ENCODE measurements at places on chromosomes 4 and X.

DNA sequence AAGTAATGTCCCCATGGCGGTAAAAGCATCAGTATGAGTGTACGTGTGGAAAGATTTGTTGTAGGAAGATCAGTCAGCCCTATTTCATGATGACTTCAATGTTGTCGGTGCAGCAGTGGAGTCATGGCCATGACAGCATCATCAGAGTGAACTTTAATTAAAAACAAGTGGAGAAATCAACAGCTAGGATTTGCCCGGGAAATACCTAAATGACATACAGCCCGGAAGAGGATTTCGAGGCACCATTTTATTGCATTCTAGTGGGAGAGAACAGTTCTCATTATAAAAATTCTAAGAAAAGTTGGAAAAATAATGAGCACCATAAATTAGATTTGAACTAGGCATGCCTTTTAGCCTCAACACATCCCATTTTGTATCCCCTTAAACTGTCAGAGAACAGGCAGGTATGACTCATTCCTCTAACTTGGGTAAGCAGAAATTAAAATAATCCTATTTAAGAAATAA is 170.1 kb downstream of the SHROOM3 start:
- no peak for DNase-seq

DNA sequence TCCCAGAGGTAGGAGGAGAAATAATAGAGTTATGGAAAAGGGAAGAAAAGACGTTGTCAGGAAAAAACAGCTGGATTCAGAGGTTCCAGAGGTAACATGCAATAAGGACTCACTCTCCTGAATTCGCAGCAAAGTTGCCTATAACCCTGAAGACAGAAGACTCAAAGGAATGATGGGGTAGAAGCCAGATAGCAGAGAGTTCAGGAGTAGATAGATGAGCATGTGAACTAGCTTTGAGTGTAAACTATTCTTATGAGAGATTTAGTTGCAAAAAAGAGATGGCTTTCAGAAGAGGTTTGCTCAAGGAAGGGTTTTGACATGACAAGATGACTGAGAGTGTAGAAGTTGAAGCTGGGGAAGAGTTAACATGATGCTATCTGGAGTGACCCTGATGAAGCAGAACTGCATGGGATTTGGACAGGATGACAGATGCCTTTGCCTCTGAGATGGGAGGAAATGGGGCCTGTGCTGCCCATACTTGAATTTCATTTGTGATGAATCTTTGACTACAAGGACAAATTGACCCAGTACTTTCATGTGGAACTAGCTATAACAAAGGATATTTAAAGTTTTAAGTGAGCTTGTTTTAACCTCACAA is 73.9 kb downstream of the AMELX start:
- DNase-seq: no peak

DNA sequence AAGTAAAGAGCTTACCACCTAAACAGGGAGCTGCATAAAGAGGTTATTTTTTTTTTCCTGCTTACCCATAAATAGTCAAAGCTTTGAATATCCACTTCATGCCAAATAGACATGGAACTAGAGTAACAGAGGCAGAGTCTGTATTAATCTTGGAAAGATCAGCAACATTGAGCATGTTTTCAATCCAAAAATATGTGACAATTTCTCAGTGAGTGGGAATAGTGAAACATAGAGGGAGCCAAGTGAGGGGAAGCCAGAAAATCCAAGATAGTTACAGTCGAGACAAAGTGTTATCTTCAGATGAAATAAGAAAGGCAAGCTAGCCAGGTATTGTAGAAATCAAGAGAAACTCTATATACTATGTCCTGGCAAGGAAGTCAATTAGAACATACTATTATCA is 122.3 kb upstream of the TACR3 start:
- no peak for DNase-seq

DNA sequence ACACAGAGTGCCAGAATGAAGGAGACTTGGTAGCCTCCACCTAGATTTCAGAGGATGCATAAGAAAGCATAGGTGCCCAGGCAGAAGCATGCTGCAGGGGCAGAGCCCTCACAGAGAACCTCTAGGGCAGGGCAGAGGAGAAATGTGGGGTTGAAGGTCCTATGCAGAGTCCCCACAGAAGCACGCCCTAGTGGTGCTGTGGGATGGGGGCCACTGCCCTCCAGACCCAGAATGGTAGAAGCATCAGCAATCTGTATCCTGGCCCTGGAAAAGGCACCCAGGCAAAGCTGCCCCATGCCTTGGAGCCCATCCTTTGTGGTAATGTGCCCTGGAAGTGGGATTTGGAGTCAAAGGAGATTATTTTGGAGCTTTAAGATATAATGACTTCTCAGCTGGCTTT is 992.9 kb upstream of the PABPC4L start:
- DNase-seq: no peak

DNA sequence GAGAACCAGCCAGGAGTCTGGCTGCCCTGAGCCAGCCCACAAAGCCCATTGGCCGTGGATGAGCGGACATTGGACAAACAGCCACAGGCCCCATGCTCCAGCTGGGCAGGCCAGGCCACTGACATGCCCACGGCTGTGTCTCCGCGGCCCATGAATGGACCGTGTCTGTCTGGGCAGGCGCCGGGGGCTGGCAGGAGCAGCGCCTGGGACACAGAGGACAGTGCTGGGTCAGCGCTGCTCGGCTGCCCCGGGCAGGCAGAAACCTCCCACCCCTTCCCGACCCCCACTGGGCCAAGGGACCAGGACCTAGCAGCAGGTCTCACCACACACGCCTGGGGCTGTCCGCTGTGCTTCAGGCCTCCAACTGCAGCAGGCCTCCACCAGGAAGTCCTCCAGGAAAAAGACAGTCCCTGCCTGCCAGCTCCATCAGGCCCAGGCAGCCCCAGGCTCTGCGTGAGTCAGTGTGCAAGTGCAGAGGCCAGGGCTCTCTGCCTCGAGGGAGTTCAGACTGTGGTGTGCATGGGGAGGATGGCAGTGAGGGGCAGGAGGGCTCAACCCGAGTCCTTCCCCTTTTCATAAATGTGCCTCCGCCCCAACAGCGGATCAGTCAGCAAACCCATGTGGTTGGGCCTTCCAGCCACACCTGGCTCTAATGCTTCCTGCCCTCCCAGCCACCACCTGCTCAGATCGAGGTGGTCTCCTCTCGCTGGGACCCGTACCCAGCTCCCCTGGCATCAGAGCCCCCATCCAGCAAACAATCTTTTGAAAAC is 17.2 kb upstream of the FGFR3 start:
- DNase-seq: no peak

Data from HuH-7.5 (cell line).